Hematopoietic multipotent progenitor cell treated with erythropoietin and hydrocortisone succinate and interleukin-3 and kit ligand, for 8 days (in vitro differentiated cells): ENCODE measurements at places on chromosomes 7 and 10.

GRCh38 chr7:103772171-103772773 lies 217.2 kb downstream of the RELN start:
- DNase-seq, result no peak

DNA sequence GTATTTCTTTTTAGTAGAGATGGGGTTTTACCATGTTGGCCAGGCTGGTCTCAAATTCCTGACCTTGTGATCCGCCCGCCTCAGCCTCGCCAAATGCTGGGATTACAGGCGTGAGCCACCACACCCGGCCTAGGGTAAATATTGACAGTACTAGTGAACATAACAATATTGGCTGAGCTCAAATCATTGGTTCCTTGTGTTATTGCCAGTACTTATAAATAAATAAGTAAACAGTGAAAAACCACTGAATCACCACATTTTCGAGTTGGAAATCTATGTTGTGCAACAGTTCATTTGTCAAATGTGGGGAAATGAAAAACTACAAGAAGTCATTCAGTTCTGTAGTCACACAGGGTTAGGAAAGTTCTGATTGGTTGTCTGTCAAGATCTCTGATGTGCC lies 15.8 kb downstream of the RPP30 start:
- no peak for DNase-seq

- no peak for DNase-seq
Measured at GRCh38 chr7:2031451-2031845, 201.3 kb downstream of the MAD1L1 start.

- peak; percentile 27 for DNase-seq
Measured at GRCh38 chr7:136874393-136875032, 6.1 kb downstream of the CHRM2 start.

GRCh38 chr7:141872931-141873330 lies 31.6 kb upstream of the PRSS37 start:
- DNase-seq, result no peak

GRCh38 chr7:132735476-132735875 lies 159.2 kb upstream of the PLXNA4 start:
- no peak for DNase-seq

GRCh38 chr7:1422512-1423263 lies 36.6 kb downstream of the MICALL2 start:
- DNase-seq, result no peak

- no peak for DNase-seq
Measured at GRCh38 chr10:58278274-58278961, 9.5 kb downstream of the CISD1 start.

DNA sequence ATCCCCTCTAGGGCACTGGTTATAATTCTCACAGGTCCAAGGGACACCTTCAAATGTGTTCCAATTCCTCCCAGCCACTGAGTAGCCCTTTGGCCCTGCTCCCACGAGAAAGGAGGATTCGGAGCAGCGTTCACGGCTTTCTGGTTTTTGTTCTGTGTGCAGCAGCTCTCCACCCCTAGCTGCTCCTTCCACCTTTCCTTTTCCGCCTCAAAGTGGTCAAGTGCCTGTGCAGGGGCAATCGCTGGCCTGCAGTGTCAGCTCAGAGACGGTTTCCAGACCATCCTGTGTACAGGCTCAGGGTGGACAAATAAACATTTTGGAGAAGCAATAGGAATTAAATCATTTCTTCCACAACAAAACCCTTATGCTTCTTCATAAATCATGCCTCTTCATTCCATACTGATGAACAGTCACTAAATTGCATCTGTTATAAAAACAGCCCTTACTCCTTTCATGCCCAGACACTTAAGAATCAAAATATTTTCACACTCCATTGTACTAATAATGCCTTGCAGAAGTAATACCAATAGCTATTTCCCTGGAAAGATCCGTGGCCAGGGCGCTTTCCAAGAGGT lies 1.1 kb downstream of the KIAA1549 start:
- no peak for DNase-seq

GRCh38 chr7:87111877-87112276 lies 40.4 kb upstream of the DMTF1 start:
- peak; percentile 8 for DNase-seq

- DNase-seq, result no peak
Measured at GRCh38 chr7:116588225-116588624, 63.4 kb downstream of the CAV1 start.

GRCh38 chr10:111128331-111129180 lies 51.7 kb downstream of the ADRA2A start:
- DNase-seq, result peak; percentile 69
